ENCODE measurements at places on chromosomes 3 and 15.

- DNase-seq: no peak
Measured at GRCh38 chr15:23912191-23912590, 225.1 kb upstream of the NDN start.

GRCh38 chr15:68436680-68437079, 4.7 kb upstream of the ITGA11 start:
- DNase-seq: no peak

DNA sequence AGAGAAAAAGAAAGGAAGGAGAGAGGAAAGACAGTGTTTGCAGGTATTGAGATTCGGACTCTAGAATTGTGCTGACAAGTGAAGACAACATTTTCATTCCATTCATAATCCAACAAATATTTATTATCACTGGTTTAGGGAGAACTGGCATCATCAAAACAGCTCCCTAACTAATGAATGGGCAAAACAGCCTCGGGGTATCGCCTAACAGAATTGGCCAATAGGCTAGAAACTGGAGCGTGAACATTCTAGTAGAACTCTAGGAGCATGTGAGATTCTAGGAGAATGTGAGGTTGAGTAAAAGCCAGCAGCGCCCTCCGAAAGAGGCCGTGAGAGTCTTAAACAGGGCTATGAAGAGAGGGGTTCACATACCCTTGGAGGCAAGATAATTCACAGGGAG, 221.8 kb upstream of the WNT5A start:
- DNase-seq: no peak

GRCh38 chr3:59268170-59268569, 218.3 kb upstream of the CFAP20DC start:
- DNase-seq: no peak

GRCh38 chr3:195072916-195073564, 197.9 kb downstream of the XXYLT1 start:
- DNase-seq: no peak

DNA sequence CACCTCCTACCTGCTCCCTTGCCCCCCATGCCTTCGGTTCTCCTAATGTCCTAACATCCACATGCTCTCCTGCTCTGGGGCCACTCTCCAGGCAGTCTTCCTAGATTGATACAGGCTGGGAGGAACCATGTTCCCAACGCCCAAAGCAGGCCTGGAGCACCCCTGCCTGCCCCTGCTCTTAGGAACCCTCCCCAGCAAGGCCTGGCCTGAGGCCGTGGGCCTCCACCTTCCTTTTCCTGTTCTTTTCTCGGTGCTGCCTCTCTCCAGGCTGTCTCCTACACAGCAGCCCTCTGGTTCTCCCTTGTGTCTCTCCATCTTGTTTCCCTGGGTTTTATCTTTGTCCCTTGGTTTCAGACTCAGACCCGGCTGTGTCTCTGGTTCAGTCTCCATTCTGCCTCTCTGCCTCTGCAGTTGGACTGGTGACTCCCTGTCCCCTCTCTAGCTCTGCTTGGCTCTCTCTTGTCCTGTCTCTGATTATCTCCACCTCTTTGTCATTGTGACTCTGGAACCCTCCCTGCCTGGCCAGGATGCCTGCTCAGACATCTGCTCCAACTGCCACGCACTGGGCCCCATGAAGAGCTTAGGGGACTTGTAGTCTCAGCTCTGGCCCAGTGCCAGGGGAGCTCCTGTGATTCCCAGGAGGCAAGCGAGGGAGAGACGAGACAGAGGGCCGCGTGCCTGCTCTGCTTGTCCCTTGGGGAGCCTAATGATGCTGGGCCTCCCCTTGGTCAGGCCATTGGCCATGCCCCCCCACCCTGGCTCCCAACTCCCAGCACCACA, 26.0 kb upstream of the RPL29 start:
- DNase-seq: no peak

- DNase-seq: no peak
Measured at GRCh38 chr3:177201700-177202397, 4.6 kb upstream of the TBL1XR1 start.

GRCh38 chr3:63092515-63092914, 185.6 kb upstream of the SYNPR start:
- DNase-seq: no peak

DNA sequence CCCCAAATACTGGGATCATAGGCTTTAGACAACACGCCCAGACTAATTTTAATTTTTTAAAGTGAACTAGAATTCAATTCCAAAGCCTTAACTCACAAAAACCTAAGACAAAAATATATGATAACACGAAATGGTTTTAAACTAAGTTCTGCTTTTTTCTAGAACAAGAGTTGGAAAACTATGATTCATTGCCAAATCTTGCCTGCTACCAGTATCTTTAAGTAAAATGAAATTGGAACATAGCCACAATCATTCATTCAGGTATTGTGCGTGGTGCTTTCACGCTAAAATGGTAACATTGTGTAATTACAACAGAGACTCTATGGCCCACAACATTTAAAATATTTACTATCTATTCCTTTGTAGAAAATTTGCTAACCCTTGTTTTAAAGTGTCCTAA, 488.0 kb upstream of the ZNF385D start:
- DNase-seq: no peak

- no peak for DNase-seq
Measured at GRCh38 chr3:47836986-47837385, 34.0 kb downstream of the DHX30 start.

GRCh38 chr3:177563243-177563780, 366.0 kb upstream of the TBL1XR1 start:
- DNase-seq: no peak

DNA sequence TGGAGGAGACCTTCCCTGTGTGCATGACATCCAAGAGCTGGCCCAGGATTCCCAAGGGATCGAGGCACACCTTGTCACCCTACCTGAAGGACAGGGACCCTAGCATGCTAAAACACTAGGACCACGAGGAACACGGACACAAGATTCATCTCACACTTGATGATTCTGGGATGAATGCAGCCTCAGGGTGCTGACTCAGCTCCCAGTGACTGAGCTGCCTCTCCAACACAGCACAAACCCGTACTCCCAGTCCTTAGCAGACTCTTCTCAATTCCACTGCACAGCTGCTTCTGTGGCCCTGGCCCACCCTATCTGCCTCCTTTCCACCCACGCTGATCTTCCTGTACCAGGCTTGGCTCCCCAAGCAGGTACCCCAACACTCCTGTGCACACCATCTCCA, 9.1 kb upstream of the OXTR start:
- no peak for DNase-seq

DNA sequence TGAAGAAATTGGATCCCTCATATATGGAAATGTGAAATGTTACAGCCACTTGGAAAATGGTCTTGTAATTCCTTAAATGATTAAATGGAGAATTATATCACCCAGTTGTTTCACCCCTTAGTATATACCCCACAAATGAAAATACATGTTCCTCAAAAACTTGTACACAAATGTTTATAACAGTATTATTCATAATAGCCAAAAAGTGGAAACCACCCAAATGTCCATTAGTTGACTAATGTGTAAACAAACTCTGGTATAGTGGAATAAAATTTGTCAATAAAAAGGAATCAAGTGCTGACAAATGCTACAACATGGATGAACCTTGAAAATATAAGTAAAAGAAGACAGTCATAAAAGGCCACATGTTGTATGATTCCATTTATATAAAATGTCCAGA, 12.5 kb downstream of the FAM162A start:
- no peak for DNase-seq

- DNase-seq: no peak
Measured at GRCh38 chr3:60303160-60303559, 948.1 kb downstream of the FHIT start.

GRCh38 chr15:38226608-38227266, 25.9 kb upstream of the SPRED1 start:
- DNase-seq: peak; percentile 92

- DNase-seq: no peak
Measured at GRCh38 chr3:48475188-48475587, 28.7 kb downstream of the ATRIP start.

- no peak for DNase-seq
Measured at GRCh38 chr15:90749754-90750153, 32.6 kb downstream of the BLM start.

- DNase-seq: peak; percentile 76
Measured at GRCh38 chr15:29568840-29569532, 253.3 kb downstream of the TJP1 start.

- no peak for DNase-seq
Measured at GRCh38 chr3:23835802-23836201, 30.0 kb downstream of the UBE2E1 start.

DNA sequence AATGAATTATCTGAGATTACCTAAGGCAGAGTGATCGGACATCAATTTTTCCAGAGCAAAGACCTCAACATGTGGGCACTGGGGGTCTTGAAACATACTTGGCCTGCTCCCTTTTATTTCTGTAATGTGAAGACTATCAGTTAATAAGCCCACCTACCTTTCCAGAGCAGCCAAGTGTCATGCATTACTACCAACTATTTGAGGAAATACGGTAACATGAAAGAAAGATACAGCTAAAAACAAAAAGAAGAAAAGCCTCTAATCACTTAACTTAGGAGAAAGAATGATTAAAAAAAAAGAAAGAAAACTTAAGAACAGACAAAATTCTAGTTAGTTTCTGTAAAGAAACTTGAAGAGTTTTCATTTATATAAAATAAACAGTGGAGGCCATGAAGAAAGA, 73.9 kb downstream of the BTLA start:
- DNase-seq: no peak

- DNase-seq: no peak
Measured at GRCh38 chr15:34941831-34942230, 27.7 kb downstream of the AQR start.

DNA sequence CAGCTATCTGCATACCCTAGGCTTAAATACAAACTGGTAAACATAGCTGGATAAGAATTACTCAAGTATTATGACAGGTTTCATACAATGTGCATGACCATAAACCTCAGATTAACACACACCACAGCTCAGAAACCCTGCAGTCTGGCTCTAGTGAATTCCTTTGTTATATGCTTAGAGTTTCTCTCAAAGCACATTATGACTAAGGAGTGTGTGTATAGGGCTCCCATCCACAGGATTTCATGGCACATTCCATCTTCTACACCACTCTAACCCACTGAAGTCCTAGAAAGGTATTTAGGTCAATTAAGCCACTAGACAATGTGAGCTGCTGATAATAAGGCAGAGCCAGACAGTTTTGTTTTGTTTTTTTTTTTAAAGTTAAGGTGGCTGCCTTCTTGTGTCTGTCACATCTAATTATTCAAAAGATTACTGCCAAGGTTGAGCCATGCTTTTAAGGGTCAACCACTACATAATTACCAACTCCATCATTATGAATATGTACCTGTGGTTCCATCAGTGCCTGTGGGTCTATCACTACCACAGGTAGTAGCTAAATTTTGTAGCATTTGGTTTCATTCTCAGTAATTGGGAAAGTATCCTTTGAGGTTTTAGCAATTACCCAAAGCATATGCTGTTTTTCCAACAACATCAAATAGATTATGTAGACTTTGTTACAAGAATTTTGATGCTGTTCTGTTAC, 107.0 kb downstream of the ALCAM start:
- no peak for DNase-seq

DNA sequence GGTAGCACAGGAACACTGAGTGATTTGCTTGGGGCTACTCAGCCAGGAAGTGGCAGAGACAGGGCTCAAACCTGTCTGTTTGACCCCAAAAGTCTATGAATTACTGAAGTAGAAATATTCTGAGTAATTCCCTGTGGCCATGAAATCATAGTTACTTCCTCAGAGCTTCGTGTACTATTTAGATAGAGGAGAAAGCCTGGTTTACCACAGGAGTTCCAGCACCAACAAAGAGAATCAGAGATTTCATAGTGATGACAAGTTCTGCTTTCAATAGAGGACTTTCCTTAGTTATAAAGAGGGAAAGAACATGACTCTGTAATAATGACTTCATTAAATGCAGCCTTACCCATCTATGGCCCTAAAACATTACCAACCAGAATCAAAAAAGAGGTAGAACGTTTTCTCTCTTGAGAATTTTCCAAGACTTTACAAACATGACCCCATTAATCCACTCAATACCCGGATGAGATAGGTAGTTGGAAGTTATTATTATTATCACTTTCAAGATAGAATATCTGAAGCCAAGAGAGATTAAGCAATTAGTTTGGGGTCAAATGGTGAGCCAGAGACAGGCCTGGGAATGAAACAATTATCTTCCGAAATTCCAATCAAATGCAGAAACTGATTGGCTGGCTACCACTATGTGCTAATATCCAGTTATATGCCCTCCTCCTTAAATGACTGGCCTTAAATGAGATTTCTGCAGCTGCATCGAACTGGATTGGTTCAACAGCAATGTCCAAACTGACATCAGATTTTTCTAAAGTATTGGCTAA, 13.6 kb upstream of the WNT5A start:
- no peak for DNase-seq

DNA sequence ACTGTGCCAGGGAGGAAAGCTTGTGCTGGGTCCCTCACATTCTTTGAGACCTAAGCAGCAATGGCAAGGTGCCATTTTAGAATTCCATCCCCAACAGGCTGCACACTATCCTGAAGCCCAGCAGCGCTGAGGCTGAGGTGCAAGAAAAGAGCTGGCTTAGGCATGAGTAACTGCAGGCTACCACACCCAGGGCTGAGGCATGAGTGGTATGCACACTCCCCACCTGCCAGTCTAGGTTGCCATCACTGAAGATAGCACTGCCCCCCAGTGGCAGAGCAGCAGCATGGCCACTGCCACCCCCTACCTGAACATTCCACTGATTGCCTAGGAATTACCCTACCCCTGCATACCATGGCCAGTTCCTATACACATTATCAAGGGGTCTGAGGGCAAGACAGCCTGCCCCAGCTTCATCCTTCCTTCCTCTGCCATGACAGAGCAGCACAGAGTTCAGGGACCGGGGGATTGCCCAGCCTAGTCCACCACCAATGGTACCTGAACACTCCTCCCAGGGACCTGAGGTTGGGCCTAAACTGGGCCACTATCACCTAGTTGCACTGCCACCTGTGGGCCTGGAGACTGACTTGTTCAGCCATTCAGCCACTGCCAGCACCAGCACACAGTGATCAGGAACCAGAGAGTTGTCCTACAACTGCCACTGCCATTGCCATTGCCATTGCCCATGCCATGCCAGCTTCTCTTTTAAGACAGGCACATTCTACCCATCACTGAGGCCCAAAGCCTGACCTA, 129.8 kb downstream of the SATB1 start:
- DNase-seq: peak; percentile 87

GRCh38 chr15:89451846-89452245, 44.5 kb downstream of the RHCG start:
- DNase-seq: no peak

- DNase-seq: no peak
Measured at GRCh38 chr3:10693457-10693856, 122.6 kb upstream of the SLC6A11 start.

- DNase-seq: no peak
Measured at GRCh38 chr3:48477959-48478520, 25.9 kb downstream of the SHISA5 start.

DNA sequence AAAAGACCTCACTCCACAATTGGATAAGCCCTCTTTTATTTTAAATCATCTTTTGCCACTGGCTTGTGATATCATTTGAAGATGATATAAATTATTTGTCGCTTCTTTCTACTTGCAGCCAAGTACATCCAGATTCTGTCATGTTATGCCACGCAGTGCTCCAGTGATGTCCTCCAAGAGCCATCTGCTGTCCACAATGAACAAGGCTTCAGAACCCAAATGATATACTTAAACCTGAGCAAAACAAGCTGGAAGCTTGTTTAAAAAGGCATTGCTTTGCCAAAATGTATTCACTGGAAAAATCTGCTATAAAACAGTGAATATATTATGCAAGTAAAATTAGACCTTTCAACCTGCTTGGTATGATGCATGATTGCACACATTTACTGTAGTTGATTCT, 58.8 kb upstream of the ARL6 start:
- no peak for DNase-seq

Data from LoVo (cell line).